BE2C (cell line): ENCODE measurements at places on chromosomes 5 and 9.

GRCh38 chr9:136050701-136051452, 44.2 kb downstream of the NACC2 start:
- DNase-seq = no peak

DNA sequence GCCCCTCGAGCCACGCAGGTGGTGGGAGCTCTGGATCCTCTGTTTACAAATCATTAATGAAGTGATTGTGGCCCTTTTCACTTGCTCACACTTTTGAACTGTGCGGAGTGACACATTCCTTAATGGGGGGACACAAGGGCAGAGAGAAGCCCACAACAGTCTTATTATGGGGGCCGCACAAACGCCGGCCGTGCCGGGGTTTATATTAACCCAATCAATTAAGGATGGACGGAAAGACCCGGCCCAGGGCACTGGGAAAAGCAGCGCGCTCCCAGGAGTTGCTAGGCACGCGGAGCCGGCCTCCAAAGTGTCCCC, 634.8 kb downstream of the IRX1 start:
- no peak for DNase-seq

DNA sequence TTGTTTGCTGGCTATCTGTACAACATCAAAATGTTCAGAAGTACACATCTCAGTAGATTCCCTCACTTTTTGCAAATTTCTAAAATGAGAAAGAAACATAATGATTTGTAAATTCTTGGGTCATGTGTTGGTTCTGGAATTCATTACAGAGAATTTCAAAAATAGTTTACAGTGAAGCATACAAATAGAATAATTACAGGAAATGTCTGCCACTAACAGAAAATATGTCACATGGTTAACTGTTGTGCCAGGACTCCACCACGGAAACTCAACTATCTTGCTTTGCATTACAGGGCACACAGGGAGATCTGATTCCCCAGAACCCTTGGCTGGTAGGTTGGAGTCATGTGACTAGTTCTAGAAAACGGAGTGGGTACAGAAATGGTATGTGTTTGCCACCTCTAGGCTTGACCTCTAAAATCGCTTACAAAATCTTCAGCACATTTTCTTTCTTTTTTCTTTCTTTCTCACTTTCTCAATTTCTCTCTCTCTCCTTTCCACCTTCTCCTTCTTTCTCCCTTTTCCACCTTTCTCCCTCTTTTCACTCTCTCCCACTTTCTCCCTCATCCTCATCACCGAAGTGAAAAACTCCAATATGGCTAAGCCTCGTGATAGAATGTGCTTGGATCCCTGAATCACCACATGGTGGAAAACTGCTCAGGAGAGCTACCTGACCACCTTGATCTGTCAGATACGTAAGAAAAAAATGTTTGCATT, 32.4 kb downstream of the RASEF start:
- DNase-seq = no peak

- no peak for DNase-seq
These were observed 144.1 kb upstream of the ACTBL2 start for GRCh38 chr5:57626703-57627102.

DNA sequence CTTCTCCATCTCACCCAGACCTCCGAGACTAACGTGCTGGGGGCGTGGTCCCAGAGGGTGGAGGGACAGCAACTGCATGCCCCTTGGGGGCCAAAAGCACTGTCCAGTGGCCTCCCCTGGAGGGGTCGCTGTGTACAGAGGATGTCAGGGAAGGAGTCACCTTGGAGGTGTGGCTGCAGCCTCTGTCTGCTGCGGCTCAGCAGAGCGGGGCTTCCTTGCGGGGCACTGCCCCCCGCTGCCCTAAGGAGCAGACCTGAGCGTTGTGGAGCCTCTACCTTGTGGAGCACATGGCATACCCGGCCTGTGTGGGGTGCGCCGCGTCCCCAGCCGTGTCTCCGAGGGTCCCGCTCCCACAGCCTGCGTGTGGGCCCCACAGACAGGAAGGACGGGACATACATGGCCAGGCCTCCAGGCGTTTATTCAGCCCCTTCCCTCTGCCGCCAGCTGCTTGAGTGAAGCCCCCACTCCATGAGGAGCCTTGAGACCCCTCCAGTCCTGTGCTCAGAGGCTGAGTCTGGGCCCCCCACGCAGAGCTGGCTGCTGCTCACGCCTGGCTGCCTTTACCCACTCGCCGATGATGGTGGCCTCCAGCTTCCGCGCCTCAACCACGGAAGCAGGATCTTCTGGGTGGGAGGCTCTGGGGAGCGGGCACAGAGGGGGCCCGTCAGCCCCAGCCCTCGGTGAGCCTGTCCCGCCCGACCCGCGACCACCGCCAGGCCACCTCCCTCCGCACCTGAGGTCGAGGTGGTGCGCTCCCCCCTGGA, 4.2 kb downstream of the DPP7 start:
- no peak for DNase-seq

DNA sequence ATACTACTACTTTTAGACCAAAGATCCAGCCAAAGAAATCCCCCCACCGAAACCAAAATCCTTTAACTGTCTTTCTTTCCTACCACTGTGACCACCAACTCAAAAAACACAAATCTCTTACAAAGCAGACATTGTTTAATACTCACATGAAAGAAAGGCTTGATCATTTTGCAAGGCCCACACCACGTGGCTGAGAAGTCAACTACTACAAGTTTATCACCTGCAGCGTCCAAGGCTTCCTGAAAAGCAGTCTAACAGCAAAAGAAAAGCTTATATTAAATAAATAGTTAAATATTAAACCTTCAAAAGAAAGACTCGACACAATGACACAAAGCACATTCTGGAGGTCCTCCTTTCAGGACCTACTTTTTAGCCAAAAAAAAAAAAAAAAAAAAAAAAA, 5.1 kb downstream of the TXN start:
- no peak for DNase-seq

GRCh38 chr5:157172403-157172802, 6.3 kb upstream of the GARIN3 start:
- no peak for DNase-seq

GRCh38 chr5:26847041-26847736, 191.2 kb downstream of the CDH9 start:
- DNase-seq = peak; percentile 30

- no peak for DNase-seq
These were observed 5.6 kb upstream of the IER5L start for GRCh38 chr9:129183495-129184218.

DNA sequence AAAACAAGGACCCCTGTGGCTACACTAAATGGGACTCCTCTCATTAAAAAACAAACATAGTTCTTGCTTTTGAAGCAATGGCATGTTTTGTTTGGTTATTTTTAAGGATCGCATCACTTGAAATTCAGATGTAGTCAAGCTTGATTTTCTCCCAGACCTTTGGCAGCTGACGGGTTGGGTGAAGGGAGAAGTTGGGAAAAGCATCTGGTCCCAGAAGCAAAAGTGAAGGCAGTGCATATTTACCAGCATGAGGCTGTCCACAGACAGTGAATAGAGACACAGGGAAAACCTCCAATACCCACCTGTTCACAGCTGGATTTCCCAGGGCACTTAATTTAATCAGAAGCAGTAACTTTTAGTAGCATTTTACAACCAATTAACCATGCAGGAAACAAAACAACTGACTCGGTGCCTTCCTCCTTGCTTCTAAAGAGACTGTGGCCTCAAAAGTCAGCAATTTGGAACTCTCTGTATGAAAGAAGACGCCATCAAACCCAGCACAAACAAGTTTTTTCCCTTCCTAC, 245.4 kb downstream of the EBF1 start:
- DNase-seq = no peak

DNA sequence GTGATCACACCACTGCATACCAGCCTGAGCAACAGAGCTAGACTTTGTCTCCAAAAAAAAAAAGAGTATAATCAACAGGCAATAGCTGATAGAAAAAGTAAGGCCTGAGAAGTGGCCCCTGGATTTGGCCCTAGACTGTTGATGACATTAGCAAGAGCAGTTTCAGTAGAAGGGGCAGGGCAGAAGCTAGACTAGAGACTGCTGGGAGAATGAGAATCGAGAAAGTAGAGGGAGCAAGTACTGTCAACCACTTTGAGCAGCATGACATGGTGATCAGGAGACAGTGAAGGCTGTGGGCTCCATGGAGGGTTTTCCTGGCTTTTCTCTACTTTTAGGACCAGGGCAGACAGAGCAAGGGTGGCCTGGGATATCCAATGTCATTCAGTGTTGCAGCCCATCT, 34.9 kb upstream of the B4GALT1 start:
- DNase-seq = no peak

DNA sequence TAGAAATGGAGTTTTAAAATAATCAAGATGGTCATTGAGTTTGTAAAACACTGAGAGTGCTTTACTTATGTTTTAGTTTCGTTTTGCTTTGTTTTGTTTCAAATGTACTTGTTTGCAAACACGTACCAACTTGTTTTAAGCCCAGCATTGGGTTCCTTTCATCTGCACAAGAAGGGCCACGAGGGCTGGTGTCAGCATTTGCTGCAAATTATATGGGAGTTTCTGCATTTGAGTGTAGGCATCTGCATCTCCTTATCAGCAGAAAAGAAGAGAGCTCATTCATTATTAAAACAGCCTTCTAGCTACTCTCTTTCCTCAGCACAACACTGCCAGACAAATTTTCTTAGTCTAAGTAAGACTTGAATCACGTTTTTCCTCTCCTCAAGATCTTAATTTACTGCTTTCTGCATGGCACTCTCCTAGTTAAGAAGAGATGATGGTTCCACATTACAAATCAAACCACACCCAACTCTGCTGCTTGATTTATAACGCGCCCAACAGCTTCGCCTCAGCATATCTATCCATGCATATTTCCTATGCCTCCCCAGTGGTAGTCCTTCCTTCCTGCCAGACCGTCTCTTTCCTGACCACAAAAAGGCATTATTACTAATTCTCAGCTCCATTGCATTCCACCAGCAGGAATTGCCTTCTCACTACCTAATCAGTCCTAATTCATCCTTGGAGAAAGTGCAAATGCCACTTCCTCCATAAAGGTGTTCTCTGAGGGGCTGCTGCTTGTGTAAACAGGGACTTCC, 95.2 kb upstream of the CAST start:
- no peak for DNase-seq

- DNase-seq = no peak
These were observed 81.7 kb upstream of the CTNND2 start for GRCh38 chr5:11985993-11986392.

DNA sequence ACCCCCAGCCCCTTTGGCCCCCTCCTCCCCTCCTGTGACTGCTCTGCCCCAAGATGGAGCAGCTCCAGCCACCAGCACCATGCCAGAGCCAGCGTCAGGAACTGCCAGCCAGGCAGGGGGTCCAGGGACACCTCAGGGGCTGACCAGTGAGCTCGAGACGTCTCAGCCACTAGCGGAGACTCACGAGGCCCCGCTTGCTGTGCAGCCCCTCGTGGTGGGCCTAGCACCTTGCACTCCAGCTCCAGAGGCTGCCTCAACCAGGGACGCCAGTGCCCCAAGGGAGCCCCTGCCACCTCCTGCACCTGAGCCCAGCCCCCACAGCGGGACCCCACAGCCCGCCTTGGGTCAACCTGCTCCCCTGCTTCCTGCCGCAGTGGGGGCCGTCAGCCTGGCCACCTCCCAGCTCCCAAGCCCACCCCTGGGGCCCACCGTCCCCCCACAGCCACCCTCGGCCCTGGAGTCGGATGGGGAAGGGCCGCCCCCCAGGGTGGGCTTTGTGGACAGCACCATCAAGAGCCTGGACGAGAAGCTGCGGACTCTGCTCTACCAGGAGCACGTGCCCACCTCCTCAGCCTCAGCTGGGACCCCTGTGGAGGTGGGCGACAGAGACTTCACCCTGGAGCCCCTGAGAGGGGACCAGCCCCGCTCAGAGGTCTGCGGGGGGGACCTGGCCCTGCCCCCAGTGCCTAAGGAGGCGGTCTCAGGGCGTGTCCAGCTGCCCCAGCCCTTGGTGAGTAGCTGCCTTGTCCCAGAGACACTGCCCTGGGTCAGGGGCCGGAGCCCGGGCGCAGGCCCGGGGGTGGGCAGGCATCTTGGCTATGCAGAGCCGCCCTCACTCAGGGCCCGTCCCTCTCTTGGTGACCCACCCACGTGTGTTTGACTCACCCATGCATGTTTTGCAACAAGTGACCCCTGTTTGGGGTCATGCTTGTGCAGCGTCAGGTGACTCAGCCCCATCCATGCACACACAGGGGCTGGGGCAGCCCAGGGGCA, 105.2 kb downstream of the WNK2 start:
- DNase-seq = no peak

GRCh38 chr9:80720579-80720978, 968.8 kb downstream of the TLE1 start:
- no peak for DNase-seq

DNA sequence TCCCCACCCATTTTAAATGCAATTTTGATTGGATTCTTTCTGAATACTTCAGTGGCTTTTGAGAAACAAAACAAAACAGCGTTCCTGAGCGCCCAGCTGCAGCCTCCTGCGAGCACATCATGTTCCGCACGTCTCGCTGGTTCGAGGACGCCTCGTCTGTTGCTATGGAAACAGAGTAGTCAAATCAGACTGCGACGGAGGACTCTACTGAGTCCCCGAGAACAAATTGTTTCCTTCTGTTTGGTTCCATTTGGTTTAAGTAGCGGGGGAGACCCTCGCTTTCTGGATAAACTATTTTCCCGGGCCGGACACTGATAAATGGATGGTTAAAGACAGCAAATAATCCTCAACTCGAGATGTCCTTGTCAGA, 69.0 kb downstream of the SLC28A3 start:
- DNase-seq = peak; percentile 63

GRCh38 chr5:137300411-137301240, 198.5 kb downstream of the SPOCK1 start:
- no peak for DNase-seq
